GM06990 (cell line): ENCODE measurements at places on chromosomes 1 and 21.

- no peak for DNase-seq
Observed at GRCh38 chr1:8107897-8108296, 81.8 kb upstream of the ERRFI1 start.

DNA sequence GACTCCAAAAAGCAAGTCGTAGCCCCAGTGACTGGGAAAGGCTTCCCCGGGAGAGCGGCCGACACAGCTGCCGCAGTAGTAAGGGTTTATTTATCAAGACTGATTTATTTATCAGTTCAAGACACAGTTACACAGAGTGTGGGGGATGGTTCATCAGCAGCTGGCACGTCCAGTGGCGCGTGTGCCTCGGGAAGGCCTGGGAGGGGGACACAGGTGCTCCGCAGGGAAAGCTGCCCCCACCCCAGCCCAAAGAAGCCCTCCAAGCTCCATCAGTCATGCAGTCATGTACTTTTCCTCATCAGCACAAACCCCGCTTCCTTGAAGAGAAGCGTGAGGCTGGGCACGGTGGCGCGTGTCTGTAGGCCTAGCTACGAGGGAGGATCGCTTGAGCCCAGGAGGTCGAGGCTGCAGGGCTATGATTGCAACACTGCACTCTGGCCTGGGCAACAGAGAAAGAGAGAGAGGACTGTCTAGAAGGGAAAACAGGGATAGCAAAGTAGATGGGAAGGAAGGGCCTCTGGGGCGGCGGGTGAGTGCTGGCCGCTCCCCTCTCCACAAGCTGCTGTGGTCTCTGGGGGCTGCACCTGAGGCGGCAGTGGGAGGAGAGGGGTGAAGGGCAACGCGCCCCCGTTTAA lies 53.2 kb downstream of the PRKCZ start:
- DNase-seq, result no peak

- DNase-seq, result peak; percentile 40
Observed at GRCh38 chr1:219794085-219794743, 134.1 kb downstream of the SLC30A10 start.

- peak; percentile 73 for DNase-seq
Observed at GRCh38 chr1:18282851-18283600, 175.4 kb downstream of the IGSF21 start.

DNA sequence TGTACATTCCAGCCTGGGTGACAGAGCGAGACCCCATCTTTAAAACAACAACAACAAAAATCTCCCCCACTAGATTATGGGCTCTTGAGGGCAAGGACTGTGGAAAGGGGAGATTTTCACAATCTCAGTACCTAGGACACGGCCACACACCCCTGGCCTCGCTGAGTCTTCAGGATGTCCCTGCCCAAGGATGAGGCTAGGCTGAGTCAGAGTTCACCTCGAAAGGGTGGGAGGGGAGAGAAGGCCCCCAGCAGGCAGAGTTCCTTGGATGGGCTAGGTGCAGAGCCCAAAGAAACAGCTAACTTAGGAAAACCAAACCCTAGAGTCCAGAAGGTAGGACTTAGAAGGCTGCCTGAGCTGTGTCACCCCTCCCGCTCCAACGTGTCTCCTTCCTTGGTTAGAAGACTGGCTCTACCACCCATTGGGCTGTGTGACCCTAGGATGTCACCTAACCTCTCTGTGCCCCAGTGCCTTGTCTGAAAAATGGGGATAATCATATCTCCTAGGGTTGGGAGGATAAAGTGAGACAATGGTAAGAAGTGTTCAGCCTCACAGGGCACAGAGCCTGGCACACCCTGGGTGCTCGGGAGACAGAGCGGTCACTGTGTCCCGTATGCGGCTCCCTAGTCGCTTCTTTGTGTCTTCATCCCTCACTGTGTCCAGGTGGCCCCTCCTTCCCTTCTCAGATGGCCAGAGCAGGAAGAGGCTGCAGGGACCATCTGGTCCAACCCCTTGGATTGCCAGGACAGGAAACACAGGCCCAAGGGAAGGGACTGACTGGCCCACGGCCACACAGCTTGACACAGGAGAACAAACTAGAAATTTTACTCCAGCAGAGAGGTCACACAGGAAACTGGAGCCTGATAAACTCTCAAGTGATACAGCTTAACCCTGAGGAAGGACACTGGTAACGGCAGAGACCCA lies 11.2 kb downstream of the TRIM62 start:
- DNase-seq, result no peak

- DNase-seq, result no peak
Observed at GRCh38 chr1:107135463-107135862, 5.4 kb upstream of the NTNG1 start.

- no peak for DNase-seq
Observed at GRCh38 chr1:61953076-61953789, 211.0 kb downstream of the PATJ start.

GRCh38 chr1:1776672-1777582 lies 1.3 kb downstream of the NADK start:
- DNase-seq, result no peak
